Thyroid gland (tissue), 4 donors: ENCODE measurements at places on chromosomes 12 and 14.

GRCh38 chr12:62604871-62605270 is 138.2 kb downstream of the MON2 start:
- peak; percentile 43 for DNase-seq
- H3K4me1 ChIP-seq, result peaks cover 29% of the 10 kb centered on the region
- no peaks in the 10 kb centered on the region for H3K36me3 ChIP-seq
- peak overlapping the region; percentile 100 for H3K27ac ChIP-seq
- peak overlapping the region; percentile 85 for H3K4me3 ChIP-seq

- H3K4me1 ChIP-seq, result peaks cover 47% of the 10 kb centered on the region
- H3K27ac ChIP-seq, result peak overlapping the region; percentile 100
- peaks cover 1% of the 10 kb centered on the region for H3K36me3 ChIP-seq
Measured at GRCh38 chr12:52906191-52906601, 1.3 kb upstream of the KRT8 start.

DNA sequence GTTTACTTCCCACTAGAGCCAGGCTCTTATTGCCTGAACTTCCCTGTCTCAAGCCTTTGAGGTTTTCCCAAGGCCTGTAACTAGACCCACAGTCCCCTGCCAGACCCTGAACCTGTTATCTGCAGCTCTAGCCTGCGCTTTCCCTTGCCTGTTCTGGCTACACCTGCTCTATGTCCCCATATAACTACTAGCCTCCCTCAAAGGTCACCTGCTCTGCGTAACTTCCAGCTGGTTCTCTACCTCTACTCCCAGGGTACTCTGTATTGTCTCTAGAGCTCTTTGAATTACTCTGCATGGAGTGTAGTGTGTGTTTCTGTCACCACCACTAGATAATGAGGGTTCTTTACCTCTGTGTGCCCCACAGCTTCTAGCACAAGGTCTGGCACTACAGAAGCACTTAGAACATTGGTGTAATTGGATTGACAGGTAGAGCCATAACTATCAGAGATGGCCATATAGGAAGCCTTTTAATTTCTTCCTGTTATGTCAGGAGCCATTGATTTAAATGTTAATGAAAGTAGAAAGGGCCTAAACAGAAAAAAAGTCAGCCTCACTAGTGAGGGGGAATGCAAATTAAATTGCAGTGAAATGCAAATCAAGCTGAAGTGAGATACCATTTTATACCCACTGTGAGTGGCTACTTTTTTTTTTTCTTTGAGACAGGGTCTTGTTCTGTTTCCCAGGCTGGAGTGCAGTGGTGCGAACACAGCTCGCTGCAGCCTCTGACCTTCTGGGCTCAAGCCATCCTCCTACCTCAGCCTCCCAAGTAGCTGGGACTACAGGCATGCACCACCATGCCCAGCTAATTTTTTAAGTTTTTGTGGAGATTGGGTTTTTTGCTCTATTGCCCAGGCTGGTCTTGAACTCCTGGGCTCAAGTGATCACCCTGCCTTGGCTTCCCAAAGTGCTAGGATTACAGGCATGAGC is 47.8 kb downstream of the EID3 start:
- H3K27ac ChIP-seq, result no peak overlapping the region
- no peak for DNase-seq
- H3K4me1 ChIP-seq, result no peaks in the 10 kb centered on the region
- peaks cover 50% of the 10 kb centered on the region for H3K36me3 ChIP-seq

DNA sequence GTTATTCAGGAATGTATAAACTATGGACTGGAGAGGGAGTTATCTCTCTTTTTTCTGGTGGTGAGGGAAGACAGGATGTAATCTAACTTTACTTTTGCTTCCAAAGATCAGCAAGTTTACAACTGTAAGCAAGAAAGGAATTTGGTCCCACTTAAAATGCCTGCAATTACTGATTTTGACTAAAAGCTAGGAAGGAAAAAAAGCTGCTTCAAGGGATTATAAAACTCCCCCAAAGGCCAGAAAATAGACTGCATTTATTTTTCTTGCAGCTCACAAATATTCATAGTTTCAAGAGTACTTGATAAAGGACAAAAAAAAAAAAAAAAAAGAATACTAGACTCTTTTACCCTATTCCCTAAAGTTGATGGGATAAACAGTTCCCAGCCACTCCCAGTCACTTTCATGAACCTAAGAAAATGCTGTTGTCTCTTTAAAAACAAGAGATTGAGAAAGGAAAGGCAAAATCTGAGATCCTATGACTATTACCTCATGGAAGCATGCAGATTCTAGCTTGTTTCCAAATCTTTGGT is 128.7 kb upstream of the BMP4 start:
- peaks cover 9% of the 10 kb centered on the region for H3K4me1 ChIP-seq
- no peak for DNase-seq
- no peaks in the 10 kb centered on the region for H3K27me3 ChIP-seq
- H3K36me3 ChIP-seq, result no peaks in the 10 kb centered on the region
- H3K27ac ChIP-seq, result no peak overlapping the region

DNA sequence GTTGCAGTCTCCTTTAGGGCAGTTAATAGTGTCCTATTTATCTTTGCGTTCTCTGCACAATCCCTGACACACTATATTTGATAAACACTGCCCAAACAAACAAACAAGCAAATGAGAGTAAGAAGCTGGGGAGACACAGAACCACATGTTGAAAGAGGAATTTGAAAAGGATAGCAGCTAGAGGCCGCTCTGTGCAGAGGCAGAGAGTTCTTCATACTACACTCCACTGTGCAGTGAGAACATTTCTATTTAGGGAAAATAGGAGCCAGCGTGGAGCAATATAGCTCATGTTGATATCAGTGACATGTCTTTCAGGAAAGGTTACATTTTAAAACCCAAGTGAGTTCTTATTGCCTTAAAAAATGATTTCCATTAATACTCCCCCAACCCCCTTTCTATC is 140.3 kb upstream of the SEL1L start:
- H3K27ac ChIP-seq, result no peak overlapping the region
- no peaks in the 10 kb centered on the region for H3K27me3 ChIP-seq
- DNase-seq, result no peak
- no peaks in the 10 kb centered on the region for H3K4me1 ChIP-seq

DNA sequence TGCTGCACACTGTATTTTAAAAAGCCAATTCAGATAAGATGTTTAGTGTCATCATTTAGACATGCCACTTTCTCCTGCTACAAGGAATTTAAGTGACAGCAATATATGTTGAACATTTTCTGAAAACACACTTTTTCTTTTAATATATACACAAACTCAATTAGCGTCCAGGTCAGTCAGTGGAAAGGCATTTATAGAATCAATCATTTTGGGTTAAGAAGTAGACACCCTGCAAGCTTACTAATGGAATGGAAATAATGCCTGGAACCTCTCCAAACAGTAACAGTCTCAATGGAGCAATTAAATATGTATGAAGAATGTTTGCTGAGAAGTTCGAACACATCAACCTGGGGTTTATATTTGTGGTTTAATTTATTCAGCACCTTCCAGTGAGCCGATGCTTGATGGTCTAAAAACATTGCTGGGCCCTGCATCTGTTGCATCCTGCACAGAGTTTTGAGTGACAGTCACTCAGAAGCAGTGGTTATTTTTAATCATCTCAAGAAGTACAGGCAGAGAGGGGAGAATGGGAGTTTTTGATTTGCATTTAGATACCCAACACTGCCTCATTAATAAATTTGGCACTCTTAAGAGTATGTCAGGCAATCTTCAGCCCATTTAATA is 410.7 kb downstream of the TMEM117 start:
- no peak overlapping the region for H3K27ac ChIP-seq
- H3K36me3 ChIP-seq, result no peaks in the 10 kb centered on the region
- no peak for DNase-seq
- no peak overlapping the region for H3K4me3 ChIP-seq
- no peaks in the 10 kb centered on the region for H3K4me1 ChIP-seq
- no peaks in the 10 kb centered on the region for H3K27me3 ChIP-seq

- no peaks in the 10 kb centered on the region for H3K4me1 ChIP-seq
- no peak overlapping the region for H3K27ac ChIP-seq
Measured at GRCh38 chr14:101900253-101900652, 64.1 kb upstream of the DYNC1H1 start.

DNA sequence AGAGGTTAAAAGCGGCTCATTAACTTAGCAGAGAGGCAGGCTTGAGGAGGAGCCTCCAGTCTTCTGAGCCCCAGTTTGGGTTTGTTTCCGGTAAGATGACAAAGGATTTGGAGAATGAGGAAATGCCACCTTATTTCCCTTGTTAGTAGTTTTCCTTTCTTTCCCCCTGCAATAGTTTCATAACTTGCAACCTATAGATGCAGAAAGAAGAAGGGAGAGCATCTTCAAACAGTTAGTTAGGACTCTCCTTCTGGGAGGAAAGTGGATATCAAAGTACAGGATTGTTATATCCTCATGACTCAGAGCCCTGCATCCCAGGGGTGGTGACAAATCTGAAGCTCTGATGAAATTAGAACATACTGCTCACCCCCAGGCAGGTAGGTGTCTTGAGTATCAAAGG is 180.7 kb upstream of the SLC38A2 start:
- H3K27me3 ChIP-seq, result no peaks in the 10 kb centered on the region
- H3K36me3 ChIP-seq, result no peaks in the 10 kb centered on the region
- DNase-seq, result no peak
- H3K4me1 ChIP-seq, result peaks cover 11% of the 10 kb centered on the region

- no peak overlapping the region for H3K4me3 ChIP-seq
- no peaks in the 10 kb centered on the region for H3K36me3 ChIP-seq
- H3K27ac ChIP-seq, result no peak overlapping the region
- DNase-seq, result no peak
- no peaks in the 10 kb centered on the region for H3K27me3 ChIP-seq
- no peaks in the 10 kb centered on the region for H3K4me1 ChIP-seq
Measured at GRCh38 chr14:98208211-98208611, 1063.8 kb downstream of the BCL11B start.

DNA sequence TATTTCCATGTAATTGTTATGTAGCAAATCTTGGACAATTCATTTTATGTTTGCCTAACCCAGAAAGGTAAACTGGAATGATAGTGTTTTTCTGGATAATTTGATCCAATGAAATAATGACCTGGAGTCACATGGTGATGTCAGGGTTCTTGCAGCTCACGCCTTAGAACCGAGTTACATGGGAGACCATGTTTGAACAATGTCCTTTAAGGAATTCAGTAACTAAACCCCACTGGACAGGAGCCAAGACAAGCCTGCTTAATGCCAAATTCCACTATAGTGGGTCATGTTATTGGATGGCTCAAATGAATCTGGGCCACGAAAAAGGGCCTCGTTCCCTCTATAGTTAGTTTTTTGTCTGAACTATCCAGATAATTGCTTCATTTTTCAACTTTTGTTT is 255.8 kb upstream of the HMGA2 start:
- H3K36me3 ChIP-seq, result no peaks in the 10 kb centered on the region
- no peak overlapping the region for H3K4me3 ChIP-seq
- no peaks in the 10 kb centered on the region for H3K27me3 ChIP-seq
- no peak overlapping the region for H3K27ac ChIP-seq

DNA sequence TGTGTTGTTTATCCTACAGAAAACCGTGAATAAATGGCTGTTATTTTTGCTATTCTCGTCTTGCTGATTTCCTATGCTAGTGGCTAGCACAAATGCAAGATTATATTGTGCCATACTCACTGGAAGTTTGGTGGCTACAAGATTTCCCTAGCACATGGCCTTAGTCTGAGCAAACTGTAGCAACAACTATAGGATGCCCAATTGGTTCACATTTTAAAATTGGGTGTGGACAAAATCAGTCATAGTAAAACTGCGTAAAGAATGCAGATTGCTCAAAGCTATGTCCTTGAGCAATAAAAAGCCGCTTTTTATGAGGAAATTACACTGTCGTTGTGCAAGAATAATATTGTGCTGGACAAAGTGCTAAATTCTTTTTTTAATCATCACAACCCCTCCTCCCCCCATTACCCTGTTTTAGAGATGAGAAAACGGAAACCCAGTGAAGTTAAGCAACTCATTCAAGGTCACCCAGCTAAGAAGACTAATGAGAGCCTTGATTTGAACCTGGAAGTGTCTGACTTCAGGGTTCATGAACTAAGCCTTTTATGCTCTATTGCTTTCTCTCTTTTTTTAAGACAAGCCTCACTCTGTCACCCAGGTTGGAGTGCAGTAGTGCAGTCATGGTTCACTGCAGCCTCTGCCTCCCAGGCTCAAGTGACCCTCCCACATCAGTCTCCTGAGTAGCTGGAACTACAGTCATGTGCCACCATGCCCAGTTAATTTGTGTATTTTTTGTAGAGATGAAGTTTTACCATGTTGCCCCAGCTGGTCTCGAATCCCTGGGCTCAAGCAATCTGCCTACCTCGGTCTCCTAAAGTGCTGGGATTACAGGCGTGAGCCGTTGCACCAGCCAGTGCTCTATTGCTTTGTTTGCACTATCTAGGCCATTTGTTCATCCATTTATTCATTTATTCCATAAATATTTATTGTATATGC is 73.6 kb downstream of the SRGAP1 start:
- H3K4me1 ChIP-seq, result peaks cover 45% of the 10 kb centered on the region
- H3K4me3 ChIP-seq, result no peak overlapping the region
- H3K27me3 ChIP-seq, result no peaks in the 10 kb centered on the region
- no peaks in the 10 kb centered on the region for H3K36me3 ChIP-seq
- peak; percentile 89 for DNase-seq

GRCh38 chr12:121358073-121358472 is 5.9 kb upstream of the ANAPC5 start:
- no peaks in the 10 kb centered on the region for H3K4me1 ChIP-seq
- H3K27ac ChIP-seq, result no peak overlapping the region
- DNase-seq, result no peak
- H3K27me3 ChIP-seq, result no peaks in the 10 kb centered on the region
- H3K4me3 ChIP-seq, result no peak overlapping the region

- DNase-seq, result no peak
- no peaks in the 10 kb centered on the region for H3K4me1 ChIP-seq
- no peak overlapping the region for H3K4me3 ChIP-seq
Measured at GRCh38 chr12:26744697-26745440, 88.1 kb downstream of the ITPR2 start.

DNA sequence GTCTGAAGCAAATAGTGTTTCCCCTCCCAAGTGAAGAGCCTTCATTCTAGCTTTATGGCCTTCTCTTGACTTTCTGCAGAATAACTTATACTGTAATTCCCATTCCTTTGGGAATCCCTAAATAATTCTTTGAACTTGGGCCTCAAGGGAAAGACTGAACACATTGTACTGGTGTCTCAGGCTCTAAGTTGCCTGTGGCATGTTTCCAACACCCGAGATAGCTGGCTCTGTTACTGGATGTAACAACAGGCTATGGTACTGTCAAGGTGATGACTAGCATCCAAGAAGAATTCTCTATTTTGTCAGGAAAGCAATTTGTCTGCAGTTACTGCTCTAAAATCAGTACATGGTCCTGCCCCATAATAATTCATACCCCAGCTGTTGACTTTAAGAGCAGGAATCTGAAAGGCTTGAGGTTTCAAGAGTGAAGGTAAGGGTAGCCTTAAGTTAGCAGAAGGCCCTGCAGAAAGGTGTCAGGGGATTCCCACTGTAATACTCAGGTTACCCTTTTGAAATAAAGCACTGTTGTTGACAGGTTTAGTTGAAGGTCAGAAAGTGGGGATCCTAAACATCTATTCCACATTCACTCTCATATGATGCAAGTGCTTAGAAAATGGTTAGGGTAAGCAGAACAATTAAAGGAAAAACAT is 5.2 kb downstream of the GPX2 start:
- no peak overlapping the region for H3K27ac ChIP-seq
- no peaks in the 10 kb centered on the region for H3K36me3 ChIP-seq
- H3K27me3 ChIP-seq, result no peaks in the 10 kb centered on the region
- peak; percentile 23 for DNase-seq
